ENCODE measurements at places on chromosomes 5 and 9.

DNA sequence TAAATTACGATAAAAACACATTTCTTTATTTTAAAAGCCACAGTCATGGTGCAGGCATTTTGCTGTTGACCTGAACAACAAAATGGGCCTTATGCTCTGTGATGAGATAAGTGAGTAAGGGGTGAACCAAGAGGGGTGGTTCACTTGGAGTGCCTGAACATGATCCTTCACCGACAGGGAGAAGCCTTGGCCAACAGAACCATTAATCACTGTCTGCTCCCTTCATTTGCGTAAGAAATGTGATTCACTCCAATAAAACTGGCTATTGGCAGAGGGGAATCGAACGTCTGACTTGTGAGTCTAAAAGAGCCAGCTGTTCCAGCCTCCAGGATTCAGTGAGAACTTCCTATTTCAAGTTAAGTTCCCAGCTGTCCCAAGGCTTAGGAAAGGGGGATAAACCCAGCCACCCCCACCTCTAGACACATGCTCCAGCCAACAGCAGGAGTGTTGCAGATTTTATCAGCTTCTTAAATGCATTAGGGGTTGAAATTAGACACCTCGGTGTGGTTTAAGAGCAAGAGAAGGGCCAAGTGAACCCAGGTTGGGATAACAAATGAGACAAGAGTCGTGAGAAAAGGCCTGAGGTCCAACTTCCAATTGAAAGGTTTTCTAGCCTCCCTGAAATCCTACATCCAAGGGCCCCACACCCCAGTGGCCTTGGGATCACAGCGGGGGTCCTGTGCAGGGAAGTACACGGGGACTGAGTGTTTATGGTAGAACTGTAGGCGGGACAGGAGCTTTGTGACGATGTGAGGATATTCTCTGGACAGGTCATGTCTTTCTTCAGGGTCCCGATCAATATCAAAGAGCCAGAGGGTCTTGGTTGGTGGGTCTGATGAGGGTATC lies 131.4 kb upstream of the LHFPL2 start:
- DNase-seq, result no peak

DNA sequence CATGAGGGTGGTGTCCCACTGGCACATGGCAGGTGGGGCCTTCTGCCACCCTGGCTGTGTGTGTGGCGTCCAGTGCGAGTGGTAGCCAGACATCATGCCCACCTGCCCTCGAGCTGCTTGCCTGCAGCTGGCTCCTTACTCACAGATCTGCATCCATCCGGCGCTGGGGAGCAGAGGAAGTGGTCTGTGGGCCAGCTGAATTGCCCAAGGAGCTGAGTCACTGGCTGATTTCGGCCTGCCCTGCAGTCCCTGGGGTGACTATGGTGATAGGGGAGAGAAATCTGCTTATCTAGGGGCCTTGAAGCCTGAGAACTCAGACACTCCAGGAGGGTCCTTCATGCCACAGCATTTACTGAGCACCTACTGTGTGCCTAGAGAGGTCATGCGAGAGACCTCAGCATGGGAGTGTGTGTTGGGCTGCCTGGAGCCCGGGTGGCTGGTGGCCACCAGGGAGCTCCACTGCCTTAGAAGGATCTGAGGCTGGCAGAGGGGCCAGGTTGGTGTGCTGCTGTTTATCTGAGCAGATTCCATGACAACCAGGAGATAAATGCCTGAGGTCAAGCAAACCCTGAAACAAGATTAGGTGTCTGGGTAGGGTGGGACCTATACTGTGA lies 57.1 kb downstream of the SLC22A5 start:
- peak; percentile 83 for DNase-seq

- DNase-seq, result no peak
Measured at GRCh38 chr9:20480249-20480648, 142.1 kb downstream of the MLLT3 start.

GRCh38 chr9:33153666-33154065 lies 13.5 kb downstream of the B4GALT1 start:
- DNase-seq, result no peak

- DNase-seq, result no peak
Measured at GRCh38 chr9:103816146-103816545, 278.0 kb upstream of the SMC2 start.

DNA sequence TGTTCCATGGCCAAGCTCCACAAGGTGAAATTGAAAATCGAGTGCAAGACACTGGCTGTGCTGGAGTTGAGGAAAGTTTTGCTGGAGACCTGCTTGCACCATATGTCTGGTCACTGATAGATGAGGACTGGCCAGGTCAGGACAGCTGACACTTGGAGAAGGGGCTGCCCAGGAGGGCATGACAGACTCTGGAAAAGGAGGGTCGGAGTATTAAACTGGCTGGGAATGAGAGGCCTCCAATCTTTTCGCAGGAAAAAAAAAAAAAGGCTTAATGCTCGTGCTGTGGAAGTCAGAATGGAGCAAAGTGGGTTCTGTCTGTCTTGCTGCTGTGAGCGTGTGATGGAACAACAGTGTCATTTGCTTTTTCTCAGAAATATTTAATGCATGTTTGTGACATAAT lies 5.5 kb downstream of the TENT4A start:
- DNase-seq, result no peak

GRCh38 chr5:150313501-150313900 lies 10.8 kb upstream of the ARSI start:
- no peak for DNase-seq

- no peak for DNase-seq
Measured at GRCh38 chr9:120402741-120403542, 177.0 kb downstream of the CDK5RAP2 start.

DNA sequence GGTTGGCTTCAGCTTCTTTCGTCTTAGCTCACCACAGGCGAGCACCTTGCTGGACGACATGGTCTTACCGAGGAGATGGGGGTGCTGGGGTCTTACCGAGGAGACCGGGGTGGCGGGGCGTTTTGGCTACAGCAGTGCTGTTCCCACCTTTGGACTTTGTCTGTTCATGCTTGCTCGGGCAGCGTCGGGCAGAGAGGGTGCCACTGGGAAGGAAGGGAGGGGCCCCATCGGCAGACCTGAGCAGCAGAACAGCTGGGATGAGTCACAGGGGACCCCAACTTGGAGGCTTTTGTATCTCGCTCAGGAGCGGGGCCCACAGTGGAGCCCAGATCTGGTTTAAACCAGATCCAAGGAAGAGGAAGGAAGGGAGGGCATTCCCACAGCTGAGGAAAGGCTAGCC lies 106.0 kb upstream of the CACNA1B start:
- no peak for DNase-seq

- no peak for DNase-seq
Measured at GRCh38 chr5:139262059-139262741, 31.3 kb upstream of the MATR3 start.

GRCh38 chr9:31034311-31034710 lies 1350.1 kb upstream of the ACO1 start:
- no peak for DNase-seq

GRCh38 chr5:117813850-117814249 lies 1174.5 kb downstream of the DTWD2 start:
- DNase-seq, result no peak

DNA sequence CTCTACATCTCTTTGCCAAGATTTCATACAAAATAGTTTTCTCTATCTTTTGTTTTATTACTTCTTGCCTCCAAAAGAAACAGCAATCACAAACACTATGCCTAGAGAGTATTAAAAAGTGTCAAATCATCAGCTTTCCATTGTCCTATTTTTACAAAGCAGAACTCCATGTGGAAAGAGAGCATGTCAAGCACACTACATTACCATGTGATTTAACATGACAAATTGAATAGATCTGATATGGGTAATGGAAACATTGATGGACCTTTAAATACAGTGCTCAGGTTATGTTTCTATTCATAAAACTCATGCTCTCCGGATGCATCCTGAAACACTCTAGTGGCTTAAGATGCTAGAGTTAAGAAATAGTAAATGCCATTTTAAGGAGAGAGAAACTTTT lies 791.4 kb upstream of the CTNND2 start:
- no peak for DNase-seq

DNA sequence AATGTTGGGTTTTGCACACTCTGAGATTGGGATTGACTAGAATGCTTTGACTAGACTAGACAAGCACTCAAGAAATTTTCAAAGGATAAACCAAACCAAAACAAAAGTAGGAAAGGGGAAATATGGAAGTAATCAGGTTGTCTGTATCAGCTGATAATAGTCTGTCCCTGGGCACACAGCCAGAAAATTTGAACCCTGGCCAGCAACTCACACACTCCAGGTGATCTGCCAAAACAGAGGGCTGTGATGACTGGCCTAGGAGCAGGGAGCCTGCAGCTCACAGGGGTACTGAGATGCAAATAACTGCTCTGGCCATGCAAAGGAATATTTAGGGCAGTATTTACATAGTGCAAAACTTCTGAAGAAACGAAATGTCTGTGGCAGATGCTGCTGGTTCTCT lies 112.3 kb upstream of the SMIM23 start:
- DNase-seq, result no peak

All from stimulated activated CD4-positive, alpha-beta T cell treated with anti-CD3 and anti-CD28 coated beads, Interleukin-15, amount 100 ng/mL, for 24 hours (primary cell).